ENCODE measurements at places on chromosomes 13 and 19.

- no peak for DNase-seq
Observed at GRCh38 chr13:73201626-73202025, 142.8 kb downstream of the KLF5 start.

DNA sequence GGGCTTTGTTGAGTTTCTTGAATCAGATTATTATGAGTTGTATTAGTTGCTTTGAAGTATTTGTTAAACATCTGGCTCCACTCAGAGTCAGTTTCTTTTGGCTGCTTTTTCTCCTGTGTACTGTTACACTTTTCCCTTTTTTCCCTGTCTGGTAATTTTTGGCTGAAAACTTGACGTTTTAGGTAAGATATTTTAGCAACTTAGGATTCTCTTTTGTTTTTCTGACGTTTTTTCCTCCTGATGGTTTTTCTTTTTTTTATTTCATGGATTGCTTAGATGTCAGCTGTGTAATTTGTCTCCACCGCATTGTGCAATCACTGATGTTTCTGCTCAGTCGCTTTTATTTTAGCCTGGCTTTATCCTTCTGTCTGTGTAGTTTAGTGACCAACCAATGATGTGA is 20.7 kb downstream of the RFC3 start:
- DNase-seq: no peak

DNA sequence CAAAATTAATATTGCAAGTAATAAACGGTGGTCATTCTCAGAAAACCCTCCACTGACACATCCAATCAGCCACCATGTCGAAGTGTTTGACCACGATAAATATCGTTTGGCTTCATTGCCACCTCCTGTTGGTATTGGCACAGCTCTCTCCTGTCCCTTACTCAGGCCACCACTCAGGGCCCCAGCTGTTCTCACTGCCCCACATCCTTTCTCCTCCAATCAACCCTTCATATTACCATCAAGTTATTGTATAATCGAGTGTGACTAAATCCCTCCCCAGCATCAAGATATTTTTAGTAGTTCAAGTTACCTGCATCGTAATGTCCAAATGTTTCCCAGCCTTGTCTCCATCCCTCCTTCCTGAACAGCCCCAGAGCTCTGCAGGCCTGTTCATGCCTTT is 50.4 kb downstream of the SACS start:
- no peak for DNase-seq

GRCh38 chr13:27601803-27602202 is 18.5 kb downstream of the LNX2 start:
- no peak for DNase-seq

- DNase-seq: no peak
Observed at GRCh38 chr13:111623743-111624505, 303.5 kb downstream of the TEX29 start.

Data from activated CD4-positive, alpha-beta T cell treated with anti-CD3 and anti-CD28 coated beads, Interleukin-2, amount 50 U/mL, for 24 hours (primary cell).